NB4 (cell line): ENCODE measurements at places on chromosomes 4 and X.

- no peak for DNase-seq
Measured at GRCh38 chr4:8237256-8237989, 32.1 kb upstream of the HTRA3 start.

GRCh38 chr4:28179126-28179525, 1318.5 kb downstream of the STIM2 start:
- DNase-seq: no peak

- peak; percentile 38 for DNase-seq
Measured at GRCh38 chr4:145956288-145956890, 17.8 kb upstream of the ZNF827 start.

DNA sequence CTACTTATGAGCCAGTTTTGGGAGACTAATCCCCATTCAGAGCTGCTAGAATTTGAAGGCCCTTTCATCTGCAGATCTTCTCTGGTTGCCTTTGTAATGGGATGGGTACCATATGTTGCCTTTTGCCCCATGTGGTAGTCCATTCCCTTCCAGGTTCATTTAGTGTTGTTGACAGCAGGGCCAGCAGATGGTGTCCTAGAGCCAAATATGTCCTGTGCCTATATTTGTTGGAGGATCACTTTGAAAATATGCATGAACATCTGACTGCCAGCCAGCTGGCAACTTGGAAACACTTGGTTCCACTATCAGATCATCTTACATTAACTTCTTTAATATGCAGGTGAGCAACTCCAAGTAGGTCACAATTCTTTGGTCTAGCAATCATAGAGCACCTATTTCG, 30.4 kb downstream of the CFAP299 start:
- peak; percentile 54 for DNase-seq

DNA sequence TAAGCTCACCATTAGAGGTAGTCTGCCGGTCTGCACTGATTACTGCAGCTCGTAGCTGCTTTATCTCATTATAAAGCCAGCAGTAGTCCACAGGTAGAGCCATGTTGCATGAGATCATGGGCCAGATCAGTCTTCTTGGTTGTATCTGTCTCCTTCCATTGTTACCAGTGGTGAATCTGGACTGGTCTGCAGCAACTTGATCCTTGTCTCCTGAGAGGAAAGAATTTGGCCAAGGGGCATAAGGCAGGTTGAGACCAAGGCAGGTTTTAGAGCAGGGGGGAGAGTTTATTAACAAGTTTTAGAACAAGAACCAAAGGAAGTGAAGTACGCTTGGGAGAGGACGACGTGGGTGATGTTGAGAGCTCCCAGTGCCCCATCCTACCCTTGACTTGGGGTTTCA, 228.5 kb downstream of the STIM2 start:
- no peak for DNase-seq

- DNase-seq: no peak
Measured at GRCh38 chrX:149365552-149365951, 139.6 kb downstream of the IDS start.

- DNase-seq: peak; percentile 18
Measured at GRCh38 chr4:126850286-126850685, 782.5 kb upstream of the INTU start.

DNA sequence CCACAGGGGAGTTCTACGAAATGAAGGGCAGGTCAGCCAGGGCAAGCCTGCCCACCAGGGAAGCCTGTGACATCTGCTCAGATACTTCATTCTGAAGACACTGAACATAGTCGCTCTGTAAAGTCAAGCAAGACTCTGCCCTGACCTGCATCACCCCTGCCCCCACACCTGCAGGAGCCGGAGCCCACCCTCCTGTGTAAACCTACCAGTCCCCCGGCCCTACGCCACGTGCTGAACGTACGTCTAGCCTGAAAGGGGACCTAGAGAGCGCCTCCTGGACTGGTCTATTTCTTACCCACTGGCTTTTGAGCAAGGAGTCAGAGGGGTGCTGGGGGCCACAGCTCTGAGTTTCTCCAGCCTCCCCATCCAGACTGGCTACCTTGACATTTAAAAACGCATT, 11.6 kb downstream of the CCNQ start:
- DNase-seq: no peak

DNA sequence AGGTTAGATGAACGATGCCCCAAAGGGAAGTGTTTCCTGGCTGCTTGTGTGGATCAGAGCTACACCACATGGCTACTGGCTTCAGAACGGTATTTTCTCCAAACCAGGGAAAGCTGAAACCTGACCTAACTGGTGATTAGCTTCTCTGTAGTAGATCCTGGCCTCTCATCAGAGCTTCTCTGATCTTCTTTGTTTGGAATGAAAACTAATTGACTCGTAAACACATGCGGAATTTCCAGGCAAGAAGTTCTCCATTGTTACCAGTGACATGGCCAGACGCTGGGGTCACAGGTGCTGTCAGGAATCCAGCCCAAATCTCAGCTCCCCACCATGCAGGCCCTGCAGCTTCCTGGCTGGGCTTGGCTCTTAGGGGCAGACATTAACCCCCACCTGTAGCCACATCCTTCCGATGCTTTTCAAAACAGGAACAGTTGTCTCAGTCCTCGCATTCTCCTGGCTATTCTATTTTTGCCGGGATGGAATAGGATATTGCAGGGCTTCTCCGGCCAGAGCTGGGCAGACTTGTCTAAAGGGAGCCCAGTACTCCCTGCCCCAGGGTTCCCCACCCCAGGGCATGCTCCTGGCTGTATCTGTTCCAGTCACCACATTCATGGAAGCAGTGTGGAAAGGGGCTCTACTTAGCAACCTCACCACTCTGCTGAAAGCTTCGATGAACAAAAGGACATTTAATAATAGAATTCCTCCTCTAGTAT, 305.4 kb upstream of the F9 start:
- no peak for DNase-seq

GRCh38 chr4:38400946-38401345, 263.1 kb upstream of the KLF3 start:
- no peak for DNase-seq

DNA sequence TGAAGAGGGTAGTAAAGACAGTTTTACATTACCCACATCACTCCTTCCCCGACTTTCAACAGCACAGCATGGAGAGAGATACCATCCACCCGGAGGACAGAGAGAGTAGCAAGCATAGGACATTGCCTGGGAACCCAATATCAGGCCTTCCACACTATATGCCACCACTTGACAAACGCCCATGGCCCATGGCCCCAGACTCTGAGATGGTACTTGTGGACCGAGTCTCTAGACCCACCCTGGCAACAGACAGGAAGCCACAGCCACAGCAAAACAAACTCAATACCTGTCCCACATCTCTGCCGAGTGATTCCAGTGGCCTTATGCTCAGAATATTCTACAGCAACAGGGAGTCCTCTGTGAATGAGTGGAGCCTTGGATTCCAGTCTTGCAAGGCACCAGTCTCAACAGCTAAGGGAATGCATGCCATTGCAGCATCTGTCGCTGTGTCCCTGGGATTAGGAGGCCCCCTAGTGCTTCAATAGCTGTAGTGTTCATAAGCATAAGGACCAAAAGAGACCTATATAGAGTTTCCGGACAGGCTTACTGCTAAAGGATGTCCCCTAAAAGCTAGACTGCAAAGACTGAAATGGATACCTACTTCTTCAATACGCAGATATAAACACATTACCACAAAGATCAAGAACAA, 14.7 kb upstream of the CT55 start:
- DNase-seq: peak; percentile 70

GRCh38 chrX:40156470-40157227, 58.9 kb upstream of the BCOR start:
- DNase-seq: no peak

DNA sequence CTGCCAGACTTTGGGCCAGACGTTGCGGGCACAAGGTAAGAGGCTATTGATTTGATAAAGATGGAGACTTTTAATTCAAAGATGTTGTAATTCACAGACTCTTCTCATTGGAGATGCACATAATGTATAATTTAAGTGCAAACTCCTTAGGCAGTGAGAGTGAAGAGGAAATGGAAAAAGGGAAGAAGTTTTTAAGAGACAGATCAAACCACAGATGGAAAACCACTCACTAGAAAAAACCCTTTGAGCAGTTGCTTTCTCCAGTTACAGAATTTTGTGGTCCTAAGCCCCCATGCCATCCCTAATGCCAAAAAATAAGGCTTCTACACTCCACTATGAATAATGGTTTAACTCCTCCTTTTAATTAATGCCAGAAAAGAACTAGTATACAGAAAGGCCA, 977.1 kb upstream of the PRKX start:
- peak; percentile 40 for DNase-seq

DNA sequence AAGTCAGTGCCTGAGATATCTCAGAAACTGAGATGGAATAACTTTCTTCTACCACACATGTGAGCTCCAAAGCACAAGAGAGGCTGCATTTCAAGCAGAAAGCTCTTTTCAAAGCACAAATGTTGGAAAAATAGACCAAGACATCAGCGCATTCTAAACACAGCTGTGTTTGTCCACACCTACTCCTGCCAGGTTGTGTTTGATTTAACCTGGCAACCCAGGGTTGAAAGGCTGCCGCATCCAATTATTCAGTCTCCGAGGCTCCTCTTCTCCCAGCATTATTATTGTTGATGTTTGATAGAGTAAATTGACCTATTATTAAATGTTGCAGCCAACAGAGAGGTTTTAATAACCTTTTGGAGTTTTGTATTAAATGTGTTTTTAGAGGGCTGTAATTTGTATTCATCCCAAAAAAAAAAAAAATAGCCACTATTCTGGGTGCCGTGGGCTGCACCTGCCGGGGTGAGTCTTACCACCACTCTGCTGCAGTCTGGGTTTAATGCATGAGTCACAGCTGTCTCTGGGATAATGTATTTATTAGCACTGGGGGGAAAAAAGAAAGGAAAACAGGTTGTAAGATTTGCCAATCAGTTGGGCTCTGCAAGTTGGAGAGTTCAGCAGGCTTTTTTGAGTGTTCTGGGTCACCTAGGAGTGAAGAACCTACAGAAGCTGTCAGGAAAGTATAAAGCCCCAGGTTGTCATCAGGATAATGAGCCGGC, 105.2 kb upstream of the NOCT start:
- DNase-seq: no peak

- DNase-seq: no peak
Measured at GRCh38 chrX:109281483-109282275, 200.2 kb downstream of the GUCY2F start.

GRCh38 chr4:47482326-47482725, 2.7 kb upstream of the ATP10D start:
- DNase-seq: no peak
